ENCODE measurements at places on chromosomes 6 and 20. TPM values are rescaled to one million over a fixed set of nuclear protein-coding genes. Genes with fewer than 3 reads are reported as not detected.

- DNase-seq, result peak; percentile 51
Measured at GRCh38 chr6:30720738-30721197, 616 bp downstream of the TUBB start.

- peak; percentile 47 for DNase-seq
Measured at GRCh38 chr6:13710552-13711323, 897 bp downstream of the RANBP9 start.

- DNase-seq, result no peak
Measured at GRCh38 chr6:56327946-56328727, 80.8 kb upstream of the COL21A1 start.

DNA sequence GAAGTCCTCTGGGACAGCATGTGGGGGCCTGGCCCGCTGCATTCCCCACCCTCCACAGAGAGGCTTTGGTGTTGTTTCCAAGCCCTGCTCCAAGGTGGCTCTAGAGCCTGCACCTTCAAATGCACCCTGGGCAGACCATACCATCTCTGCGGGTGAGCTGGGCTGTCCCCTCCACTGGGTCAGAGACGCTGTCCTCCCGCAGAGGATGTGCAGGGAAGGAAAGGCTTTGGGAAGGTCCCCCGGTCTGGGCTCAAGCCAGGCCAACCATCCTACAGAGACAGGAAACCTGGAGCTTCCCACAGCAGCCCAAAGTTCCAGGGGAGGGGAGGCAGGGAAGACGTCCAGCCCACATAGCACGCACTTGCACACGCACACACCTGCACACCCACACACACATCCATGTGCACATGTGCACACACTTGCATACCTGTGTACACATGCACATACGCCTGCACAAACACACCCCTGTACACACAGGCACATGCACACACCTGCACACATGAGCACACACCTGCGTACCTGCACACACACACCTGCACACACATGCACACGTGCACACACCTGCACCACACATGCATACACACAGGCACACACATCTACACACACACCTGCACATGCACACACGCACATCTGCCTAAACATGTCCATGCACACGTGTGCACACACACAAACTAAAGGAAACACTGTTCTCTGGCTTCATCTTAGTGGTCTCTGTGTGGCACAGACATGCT lies 155.4 kb downstream of the ERMARD start:
- no peak for DNase-seq

- no peak for DNase-seq
Measured at GRCh38 chr20:58833921-58834320, 16.8 kb downstream of the GNAS-AS1 start.

GRCh38 chr20:58127701-58128111 lies 100.7 kb downstream of the ANKRD60 start:
- DNase-seq, result no peak

DNA sequence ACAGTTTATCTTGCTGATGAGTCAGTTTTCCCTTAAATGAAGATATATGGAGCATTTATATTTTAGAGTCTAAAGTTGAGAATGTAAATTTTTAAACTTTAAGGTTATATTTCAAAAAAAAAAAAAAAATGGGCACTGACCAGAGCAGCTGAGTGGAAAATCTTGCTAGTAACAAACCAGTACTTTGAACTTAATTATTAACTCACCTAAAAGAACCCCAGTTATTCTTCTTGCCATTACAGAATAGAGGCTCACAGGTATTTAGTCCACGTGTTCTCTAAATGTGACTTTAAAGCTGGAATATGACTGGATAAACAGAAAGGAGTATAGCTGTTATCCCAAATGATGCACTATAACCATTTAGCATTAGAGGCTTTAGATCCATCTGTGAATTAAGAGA lies 178.4 kb downstream of the COL9A1 start:
- DNase-seq, result no peak

GRCh38 chr20:2986466-2986865 lies 57.0 kb upstream of the GNRH2 start:
- no peak for DNase-seq

GRCh38 chr6:81895511-81896185 lies 143.2 kb upstream of the TENT5A start:
- peak; percentile 52 for DNase-seq

GRCh38 chr6:157328108-157328692 lies 4.9 kb upstream of the TMEM242 start:
- no peak for DNase-seq

DNA sequence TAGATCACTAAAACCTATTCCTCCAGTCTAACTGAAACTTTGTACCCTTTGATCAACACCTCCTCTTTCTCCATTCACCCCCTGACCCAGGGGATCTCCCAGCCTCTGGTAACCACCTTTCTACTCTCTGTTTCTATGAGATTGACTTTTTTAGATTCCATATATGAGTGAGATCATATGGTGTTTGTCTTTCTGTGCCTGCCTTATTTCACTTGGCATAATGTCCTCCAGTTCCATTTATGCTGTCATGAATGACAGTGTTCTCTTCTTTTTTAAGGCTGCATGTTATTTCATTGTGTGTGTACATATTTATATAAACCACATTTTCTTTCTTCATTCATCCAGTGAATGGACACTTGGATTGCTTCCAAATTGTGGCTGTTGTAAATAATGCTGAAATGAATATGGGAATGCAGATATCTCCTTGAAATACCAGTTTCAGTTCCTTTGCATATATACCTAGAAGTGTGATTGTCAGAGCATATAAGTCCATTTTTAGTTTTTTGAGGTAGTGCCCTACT lies 57.7 kb downstream of the DHX35 start:
- no peak for DNase-seq

GRCh38 chr6:107495971-107496370 lies 6.1 kb downstream of the SOBP start:
- peak; percentile 32 for DNase-seq

UNC5CL gene
- total RNA-seq, result not detected

SPATA25 gene
- 1.0 TPM for total RNA-seq

Data from G401 (cell line).